ENCODE measurements at places on chromosomes 6 and 20.

GRCh38 chr6:147238164-147238563 is 33.9 kb downstream of the STXBP5 start:
- no peak for DNase-seq

DNA sequence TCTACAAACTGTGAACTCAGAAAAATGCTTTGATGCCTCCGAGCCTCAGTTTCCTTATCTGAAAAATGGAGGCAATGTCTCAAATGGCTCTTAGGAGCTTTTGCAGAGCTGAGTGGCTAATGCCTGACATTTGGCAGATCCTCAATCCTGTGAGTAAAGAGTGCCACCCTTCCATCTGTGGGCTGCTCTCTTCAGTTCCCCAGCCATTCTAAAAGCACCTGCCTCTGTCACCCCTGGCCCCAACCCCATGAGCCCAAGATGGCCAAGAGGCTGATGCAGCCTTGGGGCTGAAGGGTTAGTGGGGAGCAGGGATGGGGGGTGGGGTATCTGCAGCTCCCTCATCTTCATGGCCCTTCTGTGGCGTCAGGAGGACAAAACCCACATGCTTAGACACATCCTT is 14.5 kb upstream of the GUCA1A start:
- no peak for DNase-seq

- DNase-seq = no peak
Measured at GRCh38 chr6:15423286-15423993, 177.6 kb downstream of the JARID2 start.

DNA sequence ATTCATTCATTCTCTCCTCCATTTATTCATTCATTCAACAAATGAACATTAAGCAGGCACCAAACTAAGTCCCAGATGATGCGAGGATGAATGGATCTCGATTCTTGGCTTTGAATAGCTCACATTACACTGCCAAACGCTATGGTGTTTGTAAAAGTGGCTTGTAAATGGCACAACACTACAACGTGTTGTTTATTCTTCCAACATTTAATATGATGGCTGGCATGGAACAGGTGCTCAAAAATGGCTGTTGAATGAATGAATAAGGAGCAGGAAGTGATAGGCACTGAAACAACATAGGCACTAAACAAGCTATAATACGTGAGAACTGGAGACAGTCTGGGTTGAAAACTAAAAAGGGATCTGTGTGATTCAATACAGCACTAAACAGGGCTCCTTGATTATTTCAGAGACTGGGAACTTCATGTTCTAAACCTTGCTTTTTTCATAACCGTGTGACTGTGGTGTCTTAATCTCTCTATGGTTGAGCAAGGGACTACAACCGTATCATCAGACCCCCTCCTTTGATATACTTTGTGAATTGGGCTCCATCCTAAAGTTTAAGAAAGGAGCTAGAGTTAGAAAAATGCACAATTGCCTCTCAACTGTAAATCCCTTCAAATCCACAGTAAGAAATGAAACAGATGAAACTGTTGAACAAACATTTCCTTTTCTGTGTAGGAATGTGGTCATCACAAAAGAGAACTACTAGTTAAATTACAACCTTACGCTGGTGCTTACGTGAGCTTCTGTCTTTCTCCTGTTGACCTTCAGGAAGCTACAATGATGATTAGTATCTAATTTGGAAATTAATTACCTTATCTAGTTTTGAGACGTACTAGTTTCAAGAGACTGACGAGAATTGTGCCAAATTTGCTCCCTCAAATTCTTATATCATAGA is 16.9 kb upstream of the SLC16A10 start:
- no peak for DNase-seq

DNA sequence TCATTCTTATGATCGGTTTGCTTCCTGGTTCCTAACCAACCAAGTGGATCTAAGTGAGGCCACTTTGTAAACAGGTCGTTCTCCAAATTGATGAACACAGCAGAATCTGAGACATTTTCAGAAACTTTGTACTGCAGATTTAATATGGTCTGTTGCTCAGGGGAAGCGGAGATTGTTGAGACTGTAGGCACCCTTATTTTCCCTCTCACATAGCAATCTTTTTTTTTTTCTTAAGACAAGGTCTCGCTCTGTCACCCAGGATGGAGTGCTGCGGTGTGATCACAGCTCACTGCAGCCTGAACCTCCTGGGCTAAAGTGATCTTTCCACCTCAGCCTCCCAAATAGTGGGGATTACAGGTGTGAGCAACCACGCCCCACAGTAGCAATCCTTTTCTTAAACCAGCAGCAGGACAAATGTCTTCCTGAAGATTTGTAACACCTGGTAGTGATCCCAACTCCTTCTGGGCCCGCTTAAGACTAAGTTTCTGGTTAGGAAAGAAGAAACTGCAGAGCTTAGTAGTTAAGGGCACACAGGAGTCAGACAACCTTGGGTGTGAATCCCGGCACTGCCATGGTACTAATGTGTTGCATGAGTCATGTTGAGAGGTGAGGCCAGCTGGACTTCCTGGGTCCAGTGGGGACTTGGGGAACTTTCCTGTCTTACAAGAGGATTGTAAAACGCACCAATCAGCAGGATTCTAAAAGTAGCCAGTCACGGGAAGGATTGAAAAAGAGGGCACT is 48.4 kb upstream of the EZR start:
- DNase-seq = no peak

GRCh38 chr6:138977646-138978167 is 10.3 kb downstream of the REPS1 start:
- DNase-seq = no peak

DNA sequence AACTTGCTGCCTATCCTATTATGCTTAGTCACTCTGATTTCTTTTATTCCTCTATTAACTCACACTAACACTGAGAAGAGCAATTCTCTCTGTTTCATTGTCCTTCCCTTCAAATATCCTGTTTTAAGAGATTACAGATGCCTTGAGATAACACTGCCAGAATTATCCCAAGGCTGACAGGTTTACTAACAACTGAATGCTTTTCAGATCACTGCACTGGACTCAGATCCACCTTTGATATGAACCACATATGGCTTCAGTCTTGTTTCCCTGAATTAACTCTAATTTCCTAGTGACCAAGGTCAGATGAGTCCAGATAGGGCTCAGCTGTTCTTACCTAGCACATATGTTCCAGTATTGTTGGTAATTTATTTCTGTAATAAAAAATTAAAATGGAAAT is 633.1 kb downstream of the GRIK2 start:
- no peak for DNase-seq

DNA sequence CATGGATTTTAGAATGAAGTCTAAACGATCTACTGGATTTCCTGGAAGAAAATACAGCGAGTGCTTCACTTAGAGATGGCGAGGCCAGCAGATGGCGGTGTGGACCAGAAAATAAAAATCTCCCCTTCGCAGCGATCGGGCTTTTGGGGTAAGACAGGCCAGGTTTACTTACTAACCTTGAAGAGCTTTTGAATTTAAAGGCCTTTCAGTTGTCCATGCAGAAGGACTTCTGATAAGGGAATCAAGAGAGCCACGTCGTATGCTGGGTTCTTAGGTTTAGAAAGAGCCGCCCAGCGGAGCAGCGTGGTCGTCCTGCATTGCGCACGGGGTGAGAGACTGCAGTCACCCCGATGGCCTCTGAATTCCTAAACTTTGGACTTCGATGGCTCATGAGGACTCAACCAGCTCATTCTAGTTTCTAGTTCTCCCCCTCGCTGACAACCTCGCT is 125.2 kb upstream of the RALGAPA2 start:
- peak; percentile 62 for DNase-seq

- no peak for DNase-seq
Measured at GRCh38 chr20:64056889-64057627, 5.9 kb upstream of the TCEA2 start.

DNA sequence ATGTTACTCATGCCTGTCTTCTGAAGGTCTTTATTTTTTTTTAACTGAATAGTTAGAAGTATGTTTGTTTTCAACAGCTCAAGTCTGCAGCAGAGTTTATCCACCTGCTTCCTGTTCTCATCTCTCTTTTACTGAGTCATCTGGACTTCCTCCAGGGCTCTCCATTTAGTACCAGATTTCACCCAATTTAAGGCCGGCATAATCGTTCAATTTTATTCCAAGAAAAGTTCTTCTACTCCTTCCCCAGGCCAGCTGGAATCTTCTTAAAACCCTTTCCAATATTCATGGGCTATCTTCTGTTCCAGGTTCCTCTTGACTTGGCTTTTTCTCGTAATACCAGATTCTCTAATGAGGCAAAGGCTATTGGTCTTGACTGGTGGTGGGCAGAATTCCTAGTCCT is 79.0 kb upstream of the LAMA2 start:
- no peak for DNase-seq

DNA sequence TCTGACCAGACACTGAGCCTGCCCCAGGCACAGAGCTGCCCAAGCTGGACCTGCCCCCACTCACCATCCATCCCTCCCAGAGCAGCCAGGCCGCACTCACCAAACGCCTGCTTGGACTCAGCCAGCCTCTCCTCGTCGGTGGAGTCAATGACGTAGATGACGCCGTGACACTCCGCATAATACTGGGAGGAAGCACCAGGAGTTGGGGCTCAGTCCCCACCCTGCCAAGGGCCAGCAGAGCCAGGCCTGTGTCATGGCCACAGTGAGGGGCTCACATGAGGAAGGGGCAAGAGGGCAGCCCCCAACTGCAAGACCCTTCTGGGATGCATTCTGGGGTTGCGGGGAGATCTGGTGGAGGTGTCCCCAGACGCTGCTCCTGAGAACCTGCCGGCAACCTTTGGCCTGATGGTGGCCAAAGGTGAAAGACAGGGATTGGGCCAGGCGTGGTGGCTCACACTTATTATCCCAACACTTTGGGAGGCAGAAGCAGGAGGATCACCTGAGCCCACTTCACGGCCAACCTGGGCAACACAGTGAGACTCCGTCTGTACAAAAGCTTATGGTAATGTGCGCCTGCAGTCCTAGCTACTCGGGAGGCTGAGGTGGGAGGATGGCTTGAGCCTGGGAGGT is 5.6 kb downstream of the ARFRP1 start:
- no peak for DNase-seq

GRCh38 chr20:62531046-62531838 is 55.4 kb upstream of the GATA5 start:
- no peak for DNase-seq

DNA sequence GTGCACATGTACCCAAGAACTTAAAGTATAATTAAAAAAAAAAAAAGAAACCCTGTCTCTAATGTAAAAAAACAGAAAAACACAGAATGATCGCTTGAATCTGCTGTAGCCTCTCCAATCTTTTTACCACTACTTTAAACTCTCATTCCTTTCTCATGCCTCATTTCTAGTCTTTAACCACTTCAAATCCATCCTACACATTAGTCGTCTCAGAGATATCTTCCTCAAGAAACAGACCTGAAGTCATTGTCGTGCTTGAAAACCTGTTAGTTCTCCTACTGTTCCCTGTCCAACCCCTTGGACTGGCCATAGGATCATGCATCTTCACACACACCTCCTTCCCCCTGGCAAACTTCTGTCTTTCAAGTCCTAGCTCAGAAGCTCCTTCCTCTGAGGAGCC is 112.1 kb upstream of the BCLAF1 start:
- DNase-seq = no peak

DNA sequence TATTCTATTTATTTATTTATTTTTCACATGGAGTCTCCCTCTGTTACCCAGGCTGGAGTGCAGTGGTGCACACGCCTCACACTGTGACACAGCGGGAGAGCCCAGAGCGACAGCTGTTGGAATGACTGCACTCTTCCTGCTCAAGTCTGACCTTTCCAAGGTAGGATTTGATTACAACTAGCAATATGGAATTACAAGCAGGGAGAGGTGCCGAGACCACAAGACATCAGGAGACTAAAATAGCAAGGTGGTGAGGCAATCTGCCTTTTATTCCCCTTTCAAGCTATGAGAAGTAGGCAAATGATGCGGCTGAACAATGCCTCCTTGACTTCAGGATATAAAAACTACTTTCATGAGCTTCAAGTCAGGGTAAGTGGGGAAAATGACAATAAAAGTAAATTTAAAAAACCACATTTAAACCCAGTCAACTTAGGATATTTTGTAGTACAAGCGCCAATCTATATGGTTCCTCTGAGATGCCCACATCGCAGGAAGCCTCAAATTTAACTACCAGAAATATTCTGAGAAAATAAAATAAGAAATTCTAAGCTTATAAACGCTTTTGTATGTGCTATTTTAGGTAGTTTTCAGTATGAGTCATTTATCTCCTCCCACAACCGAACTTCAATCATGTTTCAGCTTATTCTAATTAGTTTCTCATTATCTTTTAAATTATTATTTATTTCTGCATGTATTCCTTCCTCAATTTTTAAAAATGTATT is 146.9 kb upstream of the SGK1 start:
- DNase-seq = no peak

DNA sequence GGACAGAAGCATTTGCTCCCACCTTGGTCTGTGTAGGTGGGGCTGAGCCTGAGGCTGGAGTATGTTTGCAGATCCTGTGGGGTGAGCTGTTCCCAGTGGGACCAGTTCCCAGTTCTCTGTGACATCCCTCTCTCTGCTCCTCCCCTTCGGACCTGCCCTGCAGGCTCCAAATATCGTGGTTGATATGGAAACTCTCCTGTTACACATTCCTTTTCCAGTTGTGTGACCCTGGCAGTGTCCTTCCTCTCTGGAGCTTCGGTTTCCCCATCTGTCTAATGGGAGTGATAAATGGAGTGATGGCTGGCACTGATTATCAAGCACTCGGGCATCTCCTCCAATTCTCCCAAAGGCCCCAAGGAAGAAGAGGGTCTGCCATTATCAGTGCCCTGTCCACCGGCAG is 15.7 kb upstream of the TGM2 start:
- DNase-seq = no peak

DNA sequence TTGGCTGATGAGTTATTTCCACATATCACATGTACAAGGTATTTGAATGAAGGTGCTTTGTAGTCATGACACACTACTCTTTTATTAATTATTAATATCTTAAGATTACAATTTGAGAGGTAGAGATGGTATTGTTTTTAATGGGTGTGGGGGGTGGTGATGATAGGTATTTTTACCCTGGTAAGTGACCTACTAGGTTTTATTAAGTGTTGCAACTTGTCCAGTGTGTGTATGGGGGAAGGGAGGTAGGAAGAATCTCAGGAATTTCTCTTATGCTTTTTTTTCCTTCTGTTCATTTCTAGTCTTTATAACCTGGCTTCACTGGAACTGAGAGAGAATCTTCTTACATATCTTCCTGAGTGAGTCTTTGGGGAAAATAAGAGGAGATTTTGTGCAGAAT is 101.4 kb downstream of the LRRC1 start:
- DNase-seq = no peak

DNA sequence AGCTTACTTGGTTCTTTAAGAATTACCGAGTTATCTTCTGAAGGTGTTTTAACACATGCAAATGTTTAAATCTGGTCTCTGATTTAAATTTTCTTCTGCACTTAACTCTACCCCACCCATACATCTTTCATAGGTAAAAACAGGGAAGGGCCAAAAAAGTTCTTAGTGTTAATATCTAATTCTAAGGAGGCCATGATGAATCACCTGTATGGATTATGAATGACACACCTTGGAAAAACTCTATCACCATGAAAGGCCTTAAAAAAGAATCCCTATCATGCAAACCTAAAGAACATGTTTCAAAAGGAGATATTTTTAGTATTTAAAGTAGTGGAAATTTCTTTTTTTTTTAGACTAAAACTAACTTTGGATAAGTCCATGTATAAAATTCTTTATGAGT is 54.7 kb downstream of the SLX4IP start:
- no peak for DNase-seq

Data from stimulated activated CD4-positive, alpha-beta T cell treated with anti-CD3 and anti-CD28 coated beads, Interleukin-2, amount 100 ng/mL, for 24 hours (primary cell).